PC-9 (cell line): ENCODE measurements at places on chromosomes 7 and 10.

GRCh38 chr7:107388604-107389003 lies 81.3 kb upstream of the GPR22 start:
- H3K27me3 ChIP-seq = no peaks in the 10 kb centered on the region
- no peak overlapping the region for H3K4me3 ChIP-seq
- no peak for DNase-seq
- no peaks in the 10 kb centered on the region for H3K36me3 ChIP-seq
- no peak overlapping the region for H3K27ac ChIP-seq
- H3K4me1 ChIP-seq = no peaks in the 10 kb centered on the region

DNA sequence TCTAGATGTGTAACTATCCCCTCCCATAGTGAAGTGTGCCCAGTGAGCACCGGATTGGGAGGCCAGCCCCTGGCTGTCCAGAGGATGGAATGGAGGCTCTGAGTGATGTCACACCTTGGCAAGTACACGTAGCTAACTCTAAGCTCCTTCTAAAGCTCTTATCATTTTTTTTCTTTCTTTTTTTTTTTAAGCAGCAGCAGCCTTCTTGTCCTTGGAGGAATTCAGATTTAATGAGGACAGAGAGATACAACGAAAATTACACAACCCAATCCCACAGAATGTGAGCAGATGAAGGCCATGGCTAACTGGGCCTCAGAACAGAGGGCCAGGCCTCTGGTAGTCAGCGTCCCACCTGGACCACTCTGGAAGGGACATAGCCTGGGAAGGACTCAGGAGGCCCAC lies 11.3 kb downstream of the TNS3 start:
- no peak for DNase-seq
- no peak overlapping the region for H3K4me3 ChIP-seq
- peaks cover 83% of the 10 kb centered on the region for H3K36me3 ChIP-seq
- peak overlapping the region; percentile 13; the same call in 1 of the 2 replicates for H3K27ac ChIP-seq

DNA sequence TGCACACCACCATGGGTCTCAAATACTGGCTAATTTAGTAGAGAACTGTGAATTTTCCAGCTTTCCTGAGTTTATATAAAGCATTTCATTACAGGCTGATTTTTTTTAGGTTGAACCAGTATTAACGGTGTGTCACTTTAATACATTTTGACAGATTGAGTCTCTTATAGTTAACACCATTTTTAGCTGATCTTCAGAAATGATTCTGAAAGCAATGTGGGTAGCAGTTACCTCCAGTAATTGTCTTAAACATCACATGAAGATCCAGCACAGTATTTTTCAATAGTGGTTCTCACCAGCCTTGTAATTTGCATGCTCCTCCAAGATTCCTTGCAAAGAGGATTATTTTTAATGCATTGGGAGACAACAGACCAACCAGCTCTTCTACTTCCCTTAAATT lies 693.6 kb downstream of the PHTF2 start:
- no peak for DNase-seq
- no peak overlapping the region for H3K27ac ChIP-seq
- H3K36me3 ChIP-seq = no peaks in the 10 kb centered on the region
- H3K4me3 ChIP-seq = no peak overlapping the region
- H3K27me3 ChIP-seq = no peaks in the 10 kb centered on the region

GRCh38 chr7:14351167-14351566 lies 361.7 kb upstream of the ETV1 start:
- H3K36me3 ChIP-seq = no peaks in the 10 kb centered on the region
- no peaks in the 10 kb centered on the region for H3K4me1 ChIP-seq
- no peak for DNase-seq
- no peak overlapping the region for H3K27ac ChIP-seq
- no peaks in the 10 kb centered on the region for H3K27me3 ChIP-seq
- no peak overlapping the region for H3K4me3 ChIP-seq

DNA sequence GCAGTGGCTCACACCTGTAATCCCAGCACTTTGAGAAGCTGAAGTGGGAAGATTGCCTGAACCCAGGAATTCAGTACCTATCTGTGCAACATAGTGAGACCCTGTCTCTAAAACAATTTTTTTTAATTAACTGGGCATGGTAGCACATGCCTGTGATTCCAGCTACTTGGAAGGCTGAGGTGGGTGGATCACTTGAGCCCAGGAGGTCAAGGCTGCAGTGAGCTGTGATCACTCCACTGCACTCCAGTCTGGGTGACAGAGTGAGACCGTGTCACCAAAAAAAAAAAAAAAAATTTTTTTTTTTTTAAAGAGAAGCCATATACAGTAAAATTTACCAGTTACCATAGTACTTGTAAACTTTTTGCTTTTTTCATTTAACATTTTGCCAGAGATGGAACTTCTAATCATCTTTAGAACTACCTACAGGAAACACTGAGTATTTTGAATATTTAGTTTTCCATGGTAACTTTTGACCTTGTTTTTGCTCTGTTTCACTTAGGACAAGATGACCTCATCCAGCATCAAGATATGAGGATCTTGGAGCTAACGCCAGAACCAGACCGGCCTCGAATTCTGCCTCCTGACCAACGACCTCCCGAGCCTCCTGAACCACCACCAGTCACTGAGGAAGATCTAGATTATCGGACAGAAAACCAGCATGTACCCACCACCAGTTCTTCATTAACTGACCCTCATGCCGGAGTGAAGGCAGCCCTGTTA lies 40.6 kb downstream of the MPLKIP start:
- no peaks in the 10 kb centered on the region for H3K4me1 ChIP-seq
- H3K27me3 ChIP-seq = no peaks in the 10 kb centered on the region
- no peak overlapping the region for H3K27ac ChIP-seq
- no peak for DNase-seq

DNA sequence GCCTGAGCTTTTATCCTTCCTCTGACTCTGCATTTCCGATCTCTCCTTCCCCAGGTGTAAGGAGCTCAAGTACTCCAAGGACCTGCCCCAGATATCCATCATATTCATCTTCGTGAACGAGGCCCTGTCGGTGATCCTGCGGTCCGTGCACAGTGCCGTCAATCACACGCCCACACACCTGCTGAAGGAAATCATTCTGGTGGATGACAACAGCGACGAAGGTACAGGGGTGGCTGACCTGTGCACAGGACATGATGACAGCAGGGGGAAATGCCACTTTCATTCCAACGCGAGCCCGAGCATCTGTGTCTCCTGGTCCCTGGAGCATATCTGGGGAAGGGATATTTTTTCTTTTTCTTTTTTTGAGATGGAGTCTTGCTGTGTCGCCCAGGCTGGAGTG lies 256.2 kb downstream of the GALNT17 start:
- no peaks in the 10 kb centered on the region for H3K36me3 ChIP-seq
- H3K27me3 ChIP-seq = peaks cover 54% of the 10 kb centered on the region
- H3K4me1 ChIP-seq = no peaks in the 10 kb centered on the region
- no peak overlapping the region for H3K27ac ChIP-seq

- H3K36me3 ChIP-seq = peaks cover 7% of the 10 kb centered on the region; the same call in 1 of the 2 replicates
- no peaks in the 10 kb centered on the region for H3K27me3 ChIP-seq
- peaks cover 10% of the 10 kb centered on the region for H3K4me1 ChIP-seq
- H3K27ac ChIP-seq = no peak overlapping the region
Measured at GRCh38 chr7:87159538-87159937, 7.3 kb downstream of the DMTF1 start.

DNA sequence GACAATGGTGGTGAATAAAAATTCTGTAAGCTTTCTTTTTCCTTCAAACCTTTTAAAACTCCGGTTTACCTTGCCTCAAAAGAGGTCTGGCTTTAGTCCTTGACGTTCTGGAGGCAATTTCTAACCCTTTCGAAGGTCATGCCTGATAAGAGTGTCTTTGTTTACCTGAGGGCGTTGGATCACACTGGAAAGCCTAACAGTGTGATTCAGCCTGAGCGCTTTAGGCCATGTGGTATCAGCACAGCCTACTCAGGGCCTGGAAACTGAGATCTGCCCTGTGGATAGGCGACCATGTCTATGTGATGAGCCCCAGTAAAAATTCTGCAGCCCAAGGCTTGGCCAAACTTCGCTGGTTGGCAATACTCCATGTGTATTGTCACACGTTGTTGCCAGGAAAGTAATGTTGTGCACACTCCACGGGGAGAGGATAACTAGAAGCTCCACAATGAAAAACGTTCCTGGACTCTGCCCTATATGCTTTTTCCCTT lies 10.7 kb downstream of the CCDC6 start:
- H3K27me3 ChIP-seq = no peaks in the 10 kb centered on the region
- peak; percentile 17 for DNase-seq
- H3K27ac ChIP-seq = no peak overlapping the region
- H3K4me1 ChIP-seq = peaks cover 13% of the 10 kb centered on the region
- H3K4me3 ChIP-seq = no peak overlapping the region

DNA sequence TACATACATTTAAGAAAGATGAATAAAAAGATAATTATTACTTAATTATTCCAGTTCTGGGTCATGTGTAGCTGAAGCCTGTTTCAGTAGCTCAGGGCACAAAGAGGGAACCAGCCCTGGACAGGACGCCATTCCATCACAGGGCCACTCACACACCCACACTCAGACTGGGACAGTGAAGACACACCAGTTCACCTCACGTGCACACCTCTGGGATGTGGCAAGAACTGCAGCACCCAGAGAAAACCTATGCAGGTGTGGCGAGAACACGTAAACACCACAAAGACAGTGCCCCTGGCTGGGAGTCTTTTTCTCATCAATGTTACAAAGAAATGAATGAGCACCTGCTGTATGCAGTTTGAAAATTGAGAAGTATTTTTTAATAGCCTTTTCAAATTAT lies 1.6 kb upstream of the IDI1 start:
- H3K4me1 ChIP-seq = peaks cover 28% of the 10 kb centered on the region
- peak overlapping the region; percentile 92 for H3K4me3 ChIP-seq
- H3K27me3 ChIP-seq = no peaks in the 10 kb centered on the region
- no peaks in the 10 kb centered on the region for H3K36me3 ChIP-seq

GRCh38 chr7:162632-163297 lies 29.6 kb upstream of the FAM20C start:
- H3K36me3 ChIP-seq = no peaks in the 10 kb centered on the region
- no peak overlapping the region for H3K27ac ChIP-seq
- H3K27me3 ChIP-seq = peaks cover 59% of the 10 kb centered on the region
- no peak overlapping the region for H3K4me3 ChIP-seq
- no peak for DNase-seq
